ENCODE measurements at places on chromosomes 12 and 14.

DNA sequence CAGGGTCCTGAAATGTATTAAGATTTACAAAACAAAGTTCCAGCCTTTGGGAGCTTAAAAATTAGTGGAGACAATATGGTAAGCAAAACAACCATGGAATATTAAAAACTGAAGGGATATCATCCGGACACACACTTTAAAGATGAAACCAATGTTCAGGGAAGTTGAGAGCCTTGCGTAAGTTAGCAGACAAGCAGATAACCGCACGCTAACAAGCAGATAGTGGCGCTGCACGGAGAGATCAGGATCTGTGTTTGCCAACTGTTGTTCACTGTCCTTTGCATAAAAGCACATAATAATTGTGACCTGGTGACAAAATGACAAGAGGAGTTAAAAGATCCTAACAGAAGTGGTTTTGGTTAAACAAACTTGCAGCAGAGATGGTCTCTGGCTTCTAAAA, 14.3 kb upstream of the TMEM229B start:
- DNase-seq = no peak

DNA sequence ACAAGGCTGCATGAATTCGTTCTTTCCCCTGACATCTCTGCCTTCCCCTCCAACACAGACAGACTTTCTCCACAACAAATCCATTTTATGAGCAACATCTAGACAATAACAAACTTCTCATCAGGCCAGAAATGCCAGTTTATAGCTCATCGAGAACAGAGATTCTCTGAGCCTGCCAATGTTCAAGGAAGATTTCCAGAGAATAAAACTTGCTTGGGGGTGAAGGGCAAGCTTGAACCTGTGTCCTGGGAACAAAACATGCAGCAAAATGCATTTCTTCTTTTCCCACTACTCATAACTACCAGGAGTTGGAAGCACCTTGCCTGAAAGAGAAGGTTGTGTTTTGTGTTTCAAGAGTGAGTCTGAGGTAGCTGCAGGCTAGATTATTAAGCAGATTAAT, 6.8 kb downstream of the MAP1LC3B2 start:
- no peak for DNase-seq

GRCh38 chr12:49200919-49201594, 12.2 kb upstream of the TUBA1A start:
- DNase-seq = peak; percentile 43

- no peak for DNase-seq
Measured at GRCh38 chr12:70756118-70756517, 118.9 kb upstream of the PTPRB start.

DNA sequence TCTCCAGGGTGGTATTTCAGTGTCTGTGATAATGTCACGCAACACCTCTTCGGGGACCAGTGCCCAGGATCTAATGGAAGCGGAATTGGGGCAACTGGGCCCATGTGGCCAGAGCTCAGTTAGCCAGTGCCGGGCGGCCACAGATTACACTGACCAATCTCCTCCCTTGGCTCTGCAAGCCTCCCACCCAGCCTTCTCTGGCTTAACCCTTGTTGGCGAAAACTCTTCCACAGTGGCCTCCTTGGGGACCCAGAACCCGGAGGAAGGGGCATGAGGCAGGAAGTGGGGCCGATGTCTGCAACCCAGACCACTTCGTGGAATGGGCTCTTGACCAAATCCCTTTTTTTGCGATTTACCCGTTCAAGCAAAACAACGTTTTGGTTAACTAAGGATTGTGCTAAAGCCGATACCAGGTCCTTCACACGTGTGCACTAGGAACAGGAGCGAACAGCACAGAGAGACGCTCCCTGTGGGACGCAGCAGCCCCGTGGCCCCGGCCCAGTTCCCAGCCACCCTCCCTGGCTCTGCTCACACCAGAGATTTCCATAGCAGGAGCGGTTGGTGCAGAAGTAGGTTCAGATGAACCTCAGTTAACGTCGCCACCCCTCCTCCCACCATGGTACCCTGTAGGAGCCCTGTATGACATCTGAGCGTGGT, 38.2 kb downstream of the SLC8B1 start:
- no peak for DNase-seq

- no peak for DNase-seq
Measured at GRCh38 chr12:39575498-39575875, 44.1 kb downstream of the ABCD2 start.

- DNase-seq = no peak
Measured at GRCh38 chr12:110744601-110745264, 2.0 kb upstream of the PPP1CC start.

DNA sequence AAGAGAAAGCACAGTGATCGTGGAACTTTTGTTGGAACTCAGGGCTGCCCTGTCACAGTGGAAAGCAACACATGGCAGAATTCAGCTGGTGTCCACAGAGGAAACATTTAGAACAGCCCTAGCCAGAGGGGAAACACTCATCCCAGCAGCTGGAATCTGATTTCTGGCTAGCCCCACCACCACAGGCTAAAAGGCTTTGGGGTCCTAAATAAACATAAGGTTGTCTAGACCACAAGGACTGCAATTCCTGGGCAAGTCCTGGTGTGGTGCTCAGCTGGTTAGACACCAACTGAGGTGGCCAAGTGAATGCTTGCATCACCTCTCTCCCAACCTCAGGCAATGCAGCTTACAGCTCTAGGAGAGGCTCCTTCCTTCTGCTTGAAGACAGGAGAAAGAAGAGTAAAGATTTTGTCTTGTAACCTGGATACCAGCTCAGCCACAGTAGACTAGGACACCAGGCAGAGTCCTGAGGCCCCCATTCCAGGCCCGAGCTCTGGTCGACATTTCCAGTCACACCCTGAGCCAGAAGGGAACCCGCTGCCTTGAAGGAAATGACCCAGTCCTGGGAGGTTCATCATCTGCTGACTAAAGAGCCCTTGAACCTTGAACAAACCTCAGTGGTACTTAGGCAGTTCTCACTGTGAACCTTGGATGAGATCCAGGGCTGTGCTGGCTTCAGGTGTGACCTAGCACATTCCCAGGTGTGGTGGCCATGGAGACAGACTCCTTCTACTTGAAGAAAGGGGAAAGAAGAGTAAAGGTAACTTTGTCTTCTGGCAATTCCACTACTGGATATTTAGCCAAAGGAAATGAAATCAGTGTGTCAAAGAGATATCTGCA, 85.4 kb upstream of the PLXNC1 start:
- no peak for DNase-seq

DNA sequence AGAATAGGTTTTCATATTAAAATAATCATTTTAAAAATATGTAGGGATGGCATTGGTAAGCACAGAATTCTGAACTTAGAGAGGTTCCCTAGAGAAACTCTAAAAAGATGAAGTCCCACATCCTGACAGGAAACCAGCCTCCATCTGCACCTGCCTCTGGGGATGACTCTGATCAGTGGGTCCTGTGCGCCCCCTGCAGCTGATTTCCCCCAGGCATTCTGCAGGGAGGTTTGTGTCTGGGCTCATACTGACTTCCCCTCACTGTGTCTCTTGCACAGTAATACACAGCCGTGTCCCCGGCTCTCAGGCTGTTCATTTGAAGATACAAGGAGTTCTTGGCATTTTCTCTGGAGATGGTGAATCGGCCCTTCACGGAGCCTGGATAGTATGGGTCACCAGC, 602.9 kb downstream of the TMEM121 start:
- DNase-seq = no peak

DNA sequence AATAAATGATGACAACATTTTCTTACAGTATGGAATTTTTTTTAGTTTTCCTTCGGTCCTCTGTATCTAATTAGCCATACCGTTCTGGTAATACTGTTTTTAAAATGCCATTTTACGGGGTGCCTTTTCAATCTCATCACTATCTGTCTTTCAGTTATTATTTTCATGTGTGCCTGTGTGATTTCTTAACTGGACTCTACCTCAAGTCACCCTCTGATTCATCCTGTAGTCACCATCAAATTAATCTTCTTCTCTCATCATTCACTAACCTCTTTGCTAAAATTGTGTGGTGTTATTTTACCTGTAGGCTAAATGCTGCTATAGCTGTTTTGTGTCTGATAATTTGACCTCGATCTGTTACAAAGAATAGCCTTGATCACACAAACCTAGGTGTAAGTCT, 16.0 kb upstream of the CCT2 start:
- DNase-seq = no peak

GRCh38 chr12:89983622-89984021, 275.0 kb upstream of the ATP2B1 start:
- DNase-seq = no peak

- no peak for DNase-seq
Measured at GRCh38 chr12:117514016-117514415, 152.6 kb upstream of the NOS1 start.

- DNase-seq = no peak
Measured at GRCh38 chr14:30484201-30484600, 74.8 kb upstream of the G2E3 start.

- DNase-seq = peak; percentile 3
Measured at GRCh38 chr14:56059054-56059453, 59.2 kb upstream of the PELI2 start.

DNA sequence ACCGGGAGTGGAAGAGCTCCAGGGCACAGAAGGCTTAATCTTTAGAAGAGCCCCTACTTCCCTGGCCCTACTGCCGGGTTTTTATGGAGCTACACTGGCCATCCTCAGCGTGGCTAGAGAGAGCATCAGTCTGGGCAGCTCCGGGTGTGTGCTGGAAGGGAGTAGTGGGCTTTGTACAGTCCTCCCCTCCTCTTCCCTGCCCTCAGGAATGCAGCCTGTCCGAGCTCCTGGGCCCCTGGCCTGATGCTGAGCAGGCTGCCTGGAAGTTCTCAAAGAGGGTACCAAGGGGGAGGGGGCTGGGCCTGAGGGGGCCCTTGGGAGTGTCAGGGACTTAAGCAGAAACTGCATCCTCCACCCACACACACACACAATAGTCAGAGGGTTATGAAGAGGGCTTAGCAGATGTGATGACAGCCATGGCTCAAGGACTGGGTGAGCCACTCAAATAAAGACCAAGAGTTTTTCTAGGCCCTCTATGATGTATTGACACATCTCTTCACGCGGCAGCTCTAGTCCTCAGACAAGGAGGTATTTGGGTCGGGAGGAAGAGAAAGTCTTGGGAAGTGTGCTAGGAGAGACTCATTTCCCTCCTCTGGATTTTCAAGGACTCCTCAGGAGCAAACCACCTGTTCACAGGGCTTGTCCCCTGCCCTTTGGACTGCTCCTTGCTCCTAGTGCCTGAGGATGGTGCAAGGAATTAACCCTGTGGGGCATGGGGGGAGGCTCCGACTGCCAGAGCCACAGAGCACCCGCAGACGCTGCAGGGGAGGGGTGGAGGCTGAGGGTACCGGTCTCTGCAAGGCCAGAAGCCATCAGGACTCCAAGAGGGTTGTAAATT, 16.5 kb upstream of the FIGNL2 start:
- DNase-seq = peak; percentile 75

DNA sequence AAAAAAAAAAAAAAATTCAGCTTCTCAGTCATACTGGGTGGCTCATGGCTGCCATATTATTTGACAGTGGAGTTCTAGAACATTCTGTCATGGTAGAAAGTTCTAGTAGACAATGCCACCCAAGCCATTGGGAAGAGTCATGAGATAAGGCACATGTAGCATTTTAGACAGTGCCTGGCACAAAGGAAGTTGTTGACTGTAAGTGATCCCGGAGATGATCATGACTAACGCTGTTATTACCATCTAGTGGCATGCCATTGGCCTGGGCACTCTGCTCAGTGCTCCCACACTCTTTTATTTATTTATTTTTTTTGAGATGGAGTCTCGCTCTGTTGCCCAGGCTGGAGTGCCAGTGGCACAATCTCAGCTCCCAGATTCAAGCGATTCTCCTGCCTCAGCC, 80.4 kb downstream of the FOXN4 start:
- no peak for DNase-seq

DNA sequence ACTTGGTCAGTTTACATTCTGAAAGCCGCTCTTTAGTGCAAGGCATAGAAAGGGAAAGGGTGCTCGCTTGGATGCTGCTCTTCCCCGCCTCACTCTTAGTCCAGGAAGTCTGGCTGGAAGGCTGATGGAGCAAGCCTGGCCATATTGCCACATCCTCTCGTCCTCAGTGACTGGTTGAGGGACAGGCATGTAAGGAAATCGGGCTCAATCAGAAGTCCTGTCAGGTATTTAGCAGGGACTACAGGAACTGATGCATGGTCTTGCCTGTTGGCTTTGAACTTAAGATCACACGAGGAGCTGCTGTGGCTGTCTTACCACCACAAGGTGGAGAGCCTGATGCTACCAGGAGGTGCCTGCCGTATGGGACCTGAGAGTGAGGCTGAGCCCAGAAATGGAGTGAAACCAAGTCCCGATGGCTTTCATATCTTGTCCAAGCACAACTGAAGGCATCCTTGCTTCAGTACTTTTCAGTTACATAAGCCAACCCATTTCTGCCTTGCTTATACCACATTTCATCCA, 10.7 kb upstream of the C12orf75 start:
- DNase-seq = no peak

DNA sequence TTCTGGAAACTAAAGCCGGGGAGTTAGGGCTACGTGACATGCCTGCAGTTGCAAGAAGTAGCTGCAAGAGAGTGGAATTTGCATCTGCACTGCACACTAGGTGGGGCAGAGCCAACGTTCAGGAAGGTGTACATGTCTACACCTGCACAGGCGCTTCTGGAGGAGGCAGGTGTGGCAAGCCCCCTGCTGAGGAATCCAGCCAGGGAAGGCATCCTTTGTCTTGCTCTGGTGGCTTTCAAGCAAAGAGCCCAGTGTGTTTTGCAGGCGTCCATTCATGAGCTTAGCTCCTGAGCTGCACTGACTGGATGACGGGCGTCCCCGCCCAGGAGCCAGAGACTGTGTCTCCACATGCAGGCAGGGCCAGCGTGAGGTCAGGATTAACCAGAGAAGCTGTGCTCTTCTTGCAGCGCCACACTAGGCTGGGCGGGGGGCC, 116.3 kb downstream of the ZFP36L1 start:
- DNase-seq = no peak

DNA sequence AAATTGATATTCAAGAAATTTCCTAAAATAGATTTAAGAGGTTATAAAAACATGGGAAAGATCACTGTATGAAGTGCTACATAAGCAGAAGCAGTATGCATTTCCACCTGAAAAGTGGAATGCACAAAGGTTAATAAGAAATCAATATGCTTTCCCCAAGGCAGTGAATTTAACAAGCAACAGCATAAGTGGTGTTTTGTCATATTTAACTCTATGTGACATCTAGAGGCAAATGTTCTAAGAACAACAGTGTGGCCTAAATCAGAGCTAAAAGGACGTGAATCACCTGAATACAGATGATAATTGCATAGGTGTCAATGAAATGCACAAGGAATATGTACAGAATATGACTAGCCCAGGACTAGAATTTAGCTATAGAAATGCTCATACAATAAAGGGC, 49.5 kb downstream of the SLC2A13 start:
- no peak for DNase-seq

GRCh38 chr12:132014092-132014914, 64.6 kb downstream of the EP400 start:
- DNase-seq = no peak

Measured in retina (tissue), 1 donor.